MCF 10A (cell line): ENCODE measurements at places on chromosomes 1 and 21. TPM values are rescaled to one million over a fixed set of nuclear protein-coding genes. Genes with fewer than 3 reads are reported as not detected.

GRCh38 chr1:18945401-18945849 is 11.1 kb downstream of the IFFO2 start:
- no peak overlapping the region for H3K4me3 ChIP-seq
- H3K27ac ChIP-seq, result no peak overlapping the region
- peaks cover 53% of the 10 kb centered on the region for H3K4me1 ChIP-seq
- no peak for DNase-seq

- H3K36me3 ChIP-seq, result peaks cover 8% of the 10 kb centered on the region
- H3K4me1 ChIP-seq, result peaks cover 31% of the 10 kb centered on the region
- DNase-seq, result peak; percentile 66
These were observed 726 bp downstream of the TACSTD2 start for GRCh38 chr1:58576325-58576726.

DNA sequence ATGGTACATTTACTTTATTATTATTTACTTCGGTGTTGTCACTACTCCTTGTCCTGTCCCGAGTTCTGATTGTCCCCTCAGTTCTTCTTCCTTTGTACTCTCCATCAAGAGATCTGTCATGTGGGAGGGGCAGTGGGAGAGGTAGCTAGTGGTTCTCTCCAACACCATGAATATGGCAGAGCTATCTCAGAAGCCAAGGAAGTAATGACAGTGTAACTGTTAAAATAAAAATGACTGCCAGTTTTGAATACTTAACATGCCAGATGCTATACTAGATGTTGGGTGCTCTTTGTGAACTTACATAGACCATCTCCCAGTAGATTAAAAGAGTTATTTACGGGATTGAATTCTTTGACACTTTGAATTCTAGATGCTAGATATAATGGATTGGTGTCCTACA is 28.6 kb downstream of the IVNS1ABP start:
- H3K4me3 ChIP-seq, result no peak overlapping the region
- no peaks in the 10 kb centered on the region for H3K27me3 ChIP-seq
- H3K36me3 ChIP-seq, result peaks cover 11% of the 10 kb centered on the region

DNA sequence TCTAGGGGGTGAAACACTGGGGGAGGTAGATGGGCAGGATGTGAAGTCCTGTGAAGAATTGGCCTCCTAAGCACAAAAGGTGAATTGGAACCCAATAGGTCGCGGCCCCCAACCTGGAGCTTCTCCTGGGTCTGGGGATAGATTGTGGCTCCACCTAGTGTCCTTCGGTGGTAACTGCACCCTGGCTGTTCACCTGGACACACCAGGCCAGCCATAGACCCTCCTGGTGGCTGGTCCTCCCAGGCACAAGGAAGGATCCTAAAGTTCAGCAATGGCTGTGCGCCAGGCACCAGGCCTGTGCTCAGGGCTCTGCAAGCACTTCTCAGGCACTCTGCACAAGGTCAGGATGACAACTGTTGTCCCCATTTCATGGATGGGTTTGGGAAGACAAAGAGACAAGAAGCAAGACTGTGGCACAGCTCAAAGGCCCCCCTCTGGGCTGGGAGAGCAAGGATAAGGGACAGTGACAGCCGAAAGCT is 13.5 kb downstream of the ESPN start:
- no peak overlapping the region for H3K4me3 ChIP-seq
- H3K27me3 ChIP-seq, result no peaks in the 10 kb centered on the region

DNA sequence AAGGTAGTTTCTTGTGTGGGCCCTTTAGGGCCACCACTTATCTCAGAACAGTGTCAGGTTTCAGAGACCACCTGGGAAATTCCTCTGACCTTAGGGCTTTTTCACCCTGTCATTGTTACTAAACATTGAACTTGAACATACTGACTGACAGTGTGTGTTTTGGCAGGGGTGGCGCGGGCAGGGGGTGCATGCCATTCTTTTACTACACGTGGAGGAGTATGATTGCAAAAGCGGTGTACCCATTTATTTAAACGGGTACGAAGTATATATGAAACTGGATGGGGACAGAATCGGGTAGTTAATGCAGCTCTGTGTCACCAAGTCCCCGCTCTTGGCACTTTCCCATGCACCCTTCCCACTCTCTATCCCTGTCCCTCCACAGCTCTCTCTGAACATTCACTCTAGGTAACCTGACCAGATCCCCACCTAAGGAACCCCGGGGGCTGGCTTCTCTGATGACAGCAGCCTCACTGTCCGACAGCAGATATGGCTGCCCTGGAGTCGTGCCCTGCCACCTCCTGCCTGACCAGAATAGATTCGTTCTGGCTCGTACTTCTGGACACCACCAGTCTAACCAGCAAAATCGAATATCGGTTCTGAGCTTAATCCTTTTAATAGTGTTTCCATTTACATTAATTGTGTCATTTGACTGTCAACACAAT is 51.3 kb downstream of the NFASC start:
- no peak overlapping the region for H3K27ac ChIP-seq
- H3K27me3 ChIP-seq, result no peaks in the 10 kb centered on the region
- H3K4me3 ChIP-seq, result no peak overlapping the region
- no peak for DNase-seq

GRCh38 chr21:42239973-42240372 is 21.0 kb downstream of the ABCG1 start:
- H3K27me3 ChIP-seq, result no peaks in the 10 kb centered on the region
- H3K4me3 ChIP-seq, result no peak overlapping the region
- H3K36me3 ChIP-seq, result peaks cover 12% of the 10 kb centered on the region
- DNase-seq, result no peak

DNA sequence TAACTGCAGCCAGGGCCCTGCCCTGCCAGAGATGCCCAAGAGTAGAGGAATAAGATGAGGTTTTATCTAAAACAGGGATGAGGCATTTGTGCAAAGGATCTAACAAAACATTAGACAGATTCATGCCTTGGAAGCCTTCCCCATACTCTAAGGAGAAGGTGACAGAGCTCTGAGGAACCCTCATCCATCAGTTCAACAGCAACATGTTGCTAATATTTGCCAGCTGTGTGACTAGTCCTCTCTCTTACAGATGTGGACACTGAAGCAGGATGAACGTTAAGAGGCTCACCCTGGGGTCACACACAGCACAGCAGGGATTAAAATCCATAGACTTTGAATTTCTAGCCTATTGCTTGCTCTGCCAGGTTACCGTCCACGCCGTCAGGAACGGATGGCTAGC is 99.0 kb downstream of the ZBTB18 start:
- no peaks in the 10 kb centered on the region for H3K36me3 ChIP-seq
- no peaks in the 10 kb centered on the region for H3K4me1 ChIP-seq
- no peak overlapping the region for H3K27ac ChIP-seq
- H3K27me3 ChIP-seq, result no peaks in the 10 kb centered on the region
- no peak for DNase-seq
- H3K4me3 ChIP-seq, result no peak overlapping the region

DNA sequence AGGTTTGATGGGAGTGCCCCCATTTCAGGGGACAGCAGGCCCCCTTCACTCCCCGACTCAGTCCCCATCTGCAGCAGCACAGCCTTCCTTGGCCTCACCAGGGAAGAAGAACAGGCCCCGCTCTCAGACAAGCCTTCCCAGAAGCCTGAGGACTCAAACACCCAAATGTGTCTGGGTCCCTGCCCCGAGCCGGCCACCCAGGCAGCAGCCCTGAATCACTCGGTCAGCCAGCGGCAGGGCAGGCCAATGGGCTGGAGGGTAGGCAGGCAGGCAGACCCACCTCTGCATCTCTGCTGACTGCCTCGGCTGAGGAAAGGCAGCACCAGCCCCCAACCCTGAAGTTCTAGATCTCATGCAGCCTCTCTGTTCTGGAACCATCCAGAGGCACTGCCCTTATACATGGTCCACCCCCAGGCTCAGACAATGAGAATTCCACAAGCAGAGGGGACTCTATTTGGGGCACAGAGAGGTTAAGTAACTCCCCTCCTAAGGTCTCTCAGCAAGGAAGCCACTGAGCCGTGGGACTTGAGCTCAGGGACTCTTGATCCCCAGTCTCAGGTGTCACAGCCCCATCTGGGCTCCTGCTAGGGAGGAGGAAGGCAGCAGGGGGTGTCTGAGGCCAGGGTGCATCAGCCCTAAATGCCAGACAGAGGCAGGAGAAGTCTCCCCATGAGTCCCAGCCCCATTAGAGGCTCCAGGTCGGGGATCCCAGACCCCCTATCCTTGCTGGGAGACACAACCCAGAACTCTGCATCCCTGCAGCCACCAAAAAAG is 33.2 kb upstream of the RUNX3 start:
- H3K4me3 ChIP-seq, result no peak overlapping the region
- DNase-seq, result no peak
- H3K4me1 ChIP-seq, result no peaks in the 10 kb centered on the region
- H3K36me3 ChIP-seq, result no peaks in the 10 kb centered on the region
- H3K27ac ChIP-seq, result no peak overlapping the region

DNA sequence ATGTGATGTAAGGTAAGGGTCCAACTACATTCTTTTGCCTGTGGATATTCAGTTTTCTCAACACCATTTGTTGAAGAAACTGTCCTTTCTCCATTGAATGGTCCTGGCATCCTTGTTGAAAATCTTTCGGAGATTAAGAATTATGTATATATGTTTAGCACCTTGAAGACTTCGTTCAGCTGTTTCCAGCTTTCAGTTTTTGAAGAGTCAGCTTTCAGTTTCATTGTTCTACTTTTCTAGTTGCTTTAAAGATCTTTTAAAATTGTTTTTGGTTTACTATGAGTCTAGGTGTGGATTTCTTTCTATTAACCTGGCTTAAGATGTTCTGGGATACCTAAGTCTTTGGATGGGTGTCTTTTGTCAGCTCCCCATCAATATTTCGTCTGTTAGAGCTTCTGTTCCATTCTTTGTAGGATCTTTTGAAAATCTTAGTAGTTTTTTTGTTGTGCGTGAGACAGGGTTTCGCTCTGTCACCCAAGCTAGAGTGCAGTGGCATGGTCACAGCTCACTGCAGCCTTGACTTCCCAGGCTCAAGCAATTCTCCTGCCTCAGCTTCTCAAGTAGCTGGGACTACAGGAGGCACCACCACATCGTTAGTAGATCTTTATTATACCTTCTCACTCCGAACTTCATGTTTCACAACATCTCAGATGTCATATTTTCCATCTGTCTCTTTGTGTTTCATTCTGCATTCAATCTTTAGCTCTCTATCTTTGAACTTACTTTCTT is 353.5 kb upstream of the B3GALT2 start:
- no peak overlapping the region for H3K4me3 ChIP-seq
- no peak for DNase-seq
- H3K27me3 ChIP-seq, result no peaks in the 10 kb centered on the region
- H3K27ac ChIP-seq, result no peak overlapping the region
- no peaks in the 10 kb centered on the region for H3K36me3 ChIP-seq
- no peaks in the 10 kb centered on the region for H3K4me1 ChIP-seq

- H3K27me3 ChIP-seq, result peaks cover 65% of the 10 kb centered on the region
- no peaks in the 10 kb centered on the region for H3K36me3 ChIP-seq
- H3K27ac ChIP-seq, result no peak overlapping the region
- no peak overlapping the region for H3K4me3 ChIP-seq
These were observed 1.4 kb upstream of the PCSK9 start for GRCh38 chr1:55037733-55038551.

GRCh38 chr1:29961293-29962059 is 725.2 kb downstream of the PTPRU start:
- peaks cover 18% of the 10 kb centered on the region for H3K27me3 ChIP-seq
- no peak overlapping the region for H3K4me3 ChIP-seq
- no peaks in the 10 kb centered on the region for H3K4me1 ChIP-seq
- DNase-seq, result no peak

DNA sequence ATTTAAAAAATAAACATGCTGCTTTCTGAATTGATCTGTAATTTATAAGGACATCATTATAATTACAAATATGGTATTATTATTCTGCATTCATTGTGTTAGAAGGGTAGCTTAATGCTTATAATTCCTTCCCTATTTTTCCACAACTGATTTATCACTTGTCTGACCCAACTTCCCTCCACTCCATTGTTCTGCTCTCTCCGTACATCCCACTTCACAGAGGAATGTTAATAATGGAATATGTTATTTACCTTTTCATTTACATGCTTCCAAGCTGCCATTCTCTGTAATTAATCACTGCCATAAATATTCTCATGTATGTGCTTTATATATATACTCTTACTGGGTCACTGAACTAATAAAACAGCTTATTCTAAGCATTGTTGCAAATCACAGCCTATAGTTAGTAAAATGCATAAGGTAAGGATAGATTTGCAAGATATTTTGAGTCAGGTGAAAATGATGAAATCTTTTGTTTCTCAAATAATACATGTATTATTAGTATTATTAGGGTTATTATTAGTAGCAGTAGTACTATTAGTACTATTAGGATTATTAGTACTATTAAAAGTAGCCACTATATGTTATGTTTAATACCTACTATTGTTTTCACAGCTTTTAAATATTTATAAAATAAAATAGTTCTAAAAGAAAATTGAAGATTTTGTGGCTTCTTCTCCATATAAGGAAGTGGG is 70.6 kb upstream of the NEK7 start:
- H3K36me3 ChIP-seq, result no peaks in the 10 kb centered on the region
- no peak overlapping the region for H3K4me3 ChIP-seq
- no peaks in the 10 kb centered on the region for H3K27me3 ChIP-seq

DNA sequence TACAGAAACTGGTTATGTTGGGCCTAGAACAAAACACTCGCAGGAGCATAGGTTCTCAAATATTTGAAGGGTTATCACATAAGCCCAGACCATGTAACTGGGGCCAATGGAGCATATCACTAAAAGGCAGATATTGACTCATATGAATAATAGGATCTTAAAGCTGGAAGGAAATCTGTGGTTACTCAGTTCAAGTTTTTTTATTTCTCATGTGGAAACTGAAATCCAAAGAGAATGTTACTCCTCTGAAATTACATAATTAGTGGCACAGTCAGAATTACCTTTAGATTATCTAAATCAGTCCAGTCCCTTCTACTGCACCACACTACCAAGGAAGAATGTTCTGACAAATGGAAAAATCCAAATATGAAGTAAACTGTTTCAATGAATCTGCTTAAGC is 12.0 kb downstream of the SLAMF8 start:
- H3K27me3 ChIP-seq, result no peaks in the 10 kb centered on the region
- no peak overlapping the region for H3K4me3 ChIP-seq
- no peak overlapping the region for H3K27ac ChIP-seq
- peaks cover 9% of the 10 kb centered on the region for H3K4me1 ChIP-seq
- DNase-seq, result no peak

GRCh38 chr1:9376430-9376829 is 83.7 kb downstream of the SPSB1 start:
- no peak overlapping the region for H3K27ac ChIP-seq
- H3K36me3 ChIP-seq, result no peaks in the 10 kb centered on the region
- H3K4me3 ChIP-seq, result no peak overlapping the region
- no peaks in the 10 kb centered on the region for H3K4me1 ChIP-seq
- DNase-seq, result no peak

GRCh38 chr21:42707207-42707830 is 53.9 kb downstream of the PDE9A start:
- no peaks in the 10 kb centered on the region for H3K4me1 ChIP-seq
- DNase-seq, result no peak
- H3K36me3 ChIP-seq, result no peaks in the 10 kb centered on the region
- no peak overlapping the region for H3K4me3 ChIP-seq
- no peak overlapping the region for H3K27ac ChIP-seq
- peaks cover 42% of the 10 kb centered on the region for H3K27me3 ChIP-seq

Gene CD48
- total RNA-seq, result not detected in 2 replicates

Gene OLFM3
- not detected in 2 replicates for total RNA-seq

Gene CD5L
- not detected in 2 replicates for total RNA-seq

Gene SNRPE
- total RNA-seq, result 358 and 423 TPM in 2 replicates

Gene PKLR
- not detected in 2 replicates for total RNA-seq

Gene HPCA
- total RNA-seq, result not detected in 2 replicates
